Stimulated activated CD8-positive, alpha-beta memory T cell treated with anti-CD3 and anti-CD28 coated beads, Interleukin-2, amount 100 ng/mL, for 1 hour (primary cell): ENCODE measurements at places on chromosomes 7 and 10.

DNA sequence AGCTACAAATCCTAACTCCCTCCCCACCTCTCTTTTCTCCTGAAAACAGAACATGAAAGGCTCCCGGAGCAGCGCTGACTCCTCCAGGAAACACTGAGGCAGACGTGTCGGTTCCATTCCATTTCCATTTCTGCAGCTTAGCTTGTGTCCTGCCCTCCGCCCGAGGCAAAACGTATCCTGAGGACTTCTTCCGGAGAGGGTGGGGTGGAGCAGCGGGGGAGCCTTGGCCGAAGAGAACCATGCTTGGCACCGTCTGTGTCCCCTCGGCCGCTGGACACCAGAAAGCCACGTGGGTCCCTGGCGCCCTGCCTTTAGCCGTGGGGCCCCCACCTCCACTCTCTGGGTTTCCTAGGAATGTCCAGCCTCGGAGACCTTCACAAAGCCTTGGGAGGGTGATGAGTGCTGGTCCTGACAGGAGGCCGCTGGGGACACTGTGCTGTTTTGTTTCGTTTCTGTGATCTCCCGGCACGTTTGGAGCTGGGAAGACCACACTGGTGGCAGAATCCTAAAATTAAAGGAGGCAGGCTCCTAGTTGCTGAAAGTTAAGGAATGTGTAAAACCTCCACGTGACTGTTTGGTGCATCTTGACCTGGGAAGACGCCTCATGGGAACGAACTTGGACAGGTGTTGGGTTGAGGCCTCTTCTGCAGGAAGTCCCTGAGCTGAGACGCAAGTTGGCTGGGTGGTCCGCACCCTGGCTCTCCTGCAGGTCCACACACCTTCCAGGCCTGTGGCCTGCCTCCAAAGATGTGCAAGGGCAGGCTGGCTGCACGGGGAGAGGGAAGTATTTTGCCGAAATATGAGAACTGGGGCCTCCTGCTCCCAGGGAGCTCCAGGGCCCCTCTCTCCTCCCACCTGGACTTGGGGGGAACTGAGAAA, 30.4 kb downstream of the PFKFB3 start:
- no peak for DNase-seq

GRCh38 chr10:112243713-112244112, 39.5 kb upstream of the TECTB start:
- no peak for DNase-seq

- no peak for DNase-seq
Observed at GRCh38 chr10:77575271-77576006, 62.2 kb downstream of the KCNMA1 start.

- DNase-seq, result no peak
Observed at GRCh38 chr10:92714152-92714845, 24.5 kb downstream of the HHEX start.

DNA sequence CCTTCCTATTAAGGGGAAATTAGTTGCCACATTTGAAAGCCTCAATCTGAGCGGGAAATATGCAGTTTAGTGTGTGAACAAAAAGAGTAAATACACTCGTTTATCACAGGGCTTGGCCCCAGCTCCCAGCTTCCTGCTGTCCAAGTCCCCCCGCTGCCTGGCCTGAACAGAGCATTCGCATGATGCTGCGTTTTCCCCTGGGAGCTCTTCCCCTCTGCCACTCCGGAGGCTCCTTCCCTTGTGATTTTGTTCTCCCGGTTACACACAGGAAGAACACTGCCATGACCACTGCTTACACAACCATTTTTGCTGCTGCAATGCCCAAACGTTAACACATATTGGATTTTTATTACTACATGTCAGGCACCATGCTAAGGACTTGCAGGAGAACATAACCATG, 120.7 kb upstream of the ADARB2 start:
- no peak for DNase-seq

- DNase-seq, result no peak
Observed at GRCh38 chr10:123945325-123945920, 53.8 kb upstream of the CPXM2 start.

GRCh38 chr10:130487566-130487965, 351.4 kb downstream of the GLRX3 start:
- no peak for DNase-seq
